ENCODE measurements at places on chromosomes 3 and 15. TPM values are rescaled to one million over a fixed set of nuclear protein-coding genes. Genes with fewer than 3 reads are reported as not detected.

Gene CDHR4
- not detected for total RNA-seq

GRCh38 chr3:59424268-59425010 lies 374.6 kb upstream of the CFAP20DC start:
- peak overlapping the region; percentile 61 for H3K27ac ChIP-seq
- peaks cover 3% of the 10 kb centered on the region for H3K36me3 ChIP-seq
- peak; percentile 38 for DNase-seq
- peaks cover 4% of the 10 kb centered on the region for H3K27me3 ChIP-seq
- H3K4me1 ChIP-seq, result peaks cover 60% of the 10 kb centered on the region

Gene MST1R
- 2.6 TPM for total RNA-seq

DNA sequence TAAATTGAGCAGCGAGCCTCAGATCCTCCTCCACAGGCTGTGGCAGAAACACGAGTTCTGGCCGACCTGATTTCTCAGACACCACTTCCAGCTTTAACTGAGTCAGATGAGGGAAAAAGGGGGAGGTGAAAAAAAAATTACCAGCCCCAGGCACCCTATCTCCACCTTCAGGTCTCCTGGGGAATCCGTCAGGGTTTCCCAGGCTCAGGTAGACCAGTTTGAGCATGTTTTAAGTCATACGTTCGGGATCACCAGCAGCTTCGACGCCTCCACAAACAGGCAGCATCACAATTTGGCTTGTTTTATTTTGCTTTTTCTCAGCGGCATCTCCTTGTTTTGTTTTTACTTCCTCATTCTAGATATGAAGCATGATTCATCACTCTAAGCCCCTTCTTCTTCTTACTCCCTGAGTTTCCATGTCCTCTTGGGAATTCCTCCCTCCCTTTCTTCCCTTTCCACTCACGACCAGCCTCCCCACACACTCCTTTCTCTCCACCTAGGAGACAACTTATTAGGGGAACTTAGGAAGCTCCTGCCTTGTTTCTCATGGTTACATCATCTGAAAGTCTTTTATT lies 190.1 kb downstream of the ZNF621 start:
- H3K4me3 ChIP-seq, result no peak overlapping the region
- peaks cover 2% of the 10 kb centered on the region for H3K4me1 ChIP-seq
- H3K36me3 ChIP-seq, result no peaks in the 10 kb centered on the region

DNA sequence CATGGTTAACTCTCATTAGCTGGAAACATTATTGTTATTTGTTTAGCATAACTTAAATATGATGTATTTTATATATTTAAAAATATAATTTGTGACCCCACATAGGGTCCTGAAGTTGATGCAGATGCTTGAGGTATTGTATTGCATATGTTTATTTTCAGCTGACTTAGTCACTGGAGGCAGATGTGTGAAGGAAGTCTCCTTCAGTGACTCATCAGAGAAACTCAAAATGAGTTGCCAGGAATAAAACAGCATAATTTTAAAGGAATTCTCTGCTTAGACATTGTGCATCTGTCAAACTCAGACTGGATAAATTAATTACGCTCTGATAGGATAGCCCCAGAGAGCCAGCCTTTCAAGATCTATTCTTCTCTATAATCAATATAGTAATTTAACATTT lies 7.9 kb upstream of the OR4F6 start:
- H3K4me3 ChIP-seq, result no peak overlapping the region
- H3K36me3 ChIP-seq, result no peaks in the 10 kb centered on the region
- peaks cover 3% of the 10 kb centered on the region for H3K27me3 ChIP-seq
- no peak for DNase-seq

Gene GOLGA8G
- not detected for total RNA-seq

Gene ATP6V1A
- 42.4 TPM for total RNA-seq

Gene CIDEC
- total RNA-seq, result not detected

Gene CCDC174
- total RNA-seq, result 25.1 TPM

Gene CCDC39
- not detected for total RNA-seq

- peaks cover 2% of the 10 kb centered on the region for H3K36me3 ChIP-seq
- no peak for DNase-seq
- peaks cover 10% of the 10 kb centered on the region for H3K27me3 ChIP-seq
Observed at GRCh38 chr3:14757153-14757700, 61.5 kb upstream of the FGD5 start.

DNA sequence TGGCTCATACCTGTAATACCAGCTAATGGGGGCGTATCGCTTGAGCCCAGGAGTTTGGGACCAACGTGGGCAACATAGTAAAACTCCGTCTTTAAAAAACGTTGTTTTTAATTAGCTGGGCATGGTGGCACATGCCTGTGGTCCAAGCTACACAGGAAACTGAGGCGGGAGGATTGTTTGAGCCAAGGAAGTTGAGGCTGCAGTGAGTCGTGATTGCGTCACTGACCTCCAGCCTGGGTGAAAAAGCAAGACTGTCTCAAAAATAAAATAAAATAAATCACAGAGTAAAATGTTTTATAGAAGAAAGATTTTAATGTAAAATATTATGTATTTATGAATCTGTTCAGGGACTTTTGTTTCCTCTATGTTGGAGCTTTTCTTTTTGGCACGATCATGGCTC lies 15.3 kb upstream of the STRIT1 start:
- no peak overlapping the region for H3K4me3 ChIP-seq
- no peaks in the 10 kb centered on the region for H3K36me3 ChIP-seq
- H3K4me1 ChIP-seq, result no peaks in the 10 kb centered on the region
- H3K27ac ChIP-seq, result no peak overlapping the region
- no peaks in the 10 kb centered on the region for H3K27me3 ChIP-seq

DNA sequence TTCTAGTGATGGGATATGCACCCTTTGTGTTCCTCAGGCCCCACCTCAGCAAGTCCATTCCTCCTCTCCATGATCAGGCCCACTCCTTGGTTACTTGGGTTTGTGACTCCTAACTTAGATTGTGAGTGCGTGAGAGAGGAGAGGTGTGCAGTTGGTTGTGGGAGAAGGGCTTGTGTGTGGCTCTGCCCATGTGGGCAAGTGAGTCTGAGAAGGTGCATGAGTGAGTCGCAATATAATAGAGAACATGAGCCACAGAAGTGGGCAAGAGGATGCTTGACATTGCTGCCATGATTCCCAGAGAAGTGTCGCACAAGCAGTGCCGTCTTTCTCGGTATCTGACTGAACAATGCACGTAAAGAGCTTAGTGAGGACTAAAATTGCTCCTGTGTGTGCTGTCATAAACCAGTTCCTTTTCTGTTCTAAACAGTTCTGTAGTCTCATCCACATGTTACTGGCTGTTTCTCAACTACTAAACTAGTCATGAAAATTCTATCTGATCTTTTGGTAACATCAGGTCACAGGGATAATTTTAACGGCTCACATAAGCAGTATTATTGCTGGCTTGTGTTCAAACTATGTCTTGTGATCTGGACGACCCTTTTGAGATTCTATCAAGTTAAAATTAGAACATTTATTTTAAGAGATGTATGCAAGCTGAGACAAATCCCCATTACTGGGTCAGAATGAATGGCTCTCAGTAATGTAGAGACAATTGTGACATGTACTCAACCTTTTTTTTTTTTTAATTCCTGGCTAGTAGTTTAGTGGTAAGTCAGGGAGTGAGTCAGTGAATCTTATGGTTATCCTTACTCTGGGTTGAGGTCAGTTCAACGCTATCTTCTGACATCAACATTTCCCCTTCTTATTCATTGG lies 25.6 kb downstream of the GYG1 start:
- H3K27me3 ChIP-seq, result no peaks in the 10 kb centered on the region
- DNase-seq, result no peak
- H3K4me3 ChIP-seq, result no peak overlapping the region
- peaks cover 51% of the 10 kb centered on the region for H3K36me3 ChIP-seq

DNA sequence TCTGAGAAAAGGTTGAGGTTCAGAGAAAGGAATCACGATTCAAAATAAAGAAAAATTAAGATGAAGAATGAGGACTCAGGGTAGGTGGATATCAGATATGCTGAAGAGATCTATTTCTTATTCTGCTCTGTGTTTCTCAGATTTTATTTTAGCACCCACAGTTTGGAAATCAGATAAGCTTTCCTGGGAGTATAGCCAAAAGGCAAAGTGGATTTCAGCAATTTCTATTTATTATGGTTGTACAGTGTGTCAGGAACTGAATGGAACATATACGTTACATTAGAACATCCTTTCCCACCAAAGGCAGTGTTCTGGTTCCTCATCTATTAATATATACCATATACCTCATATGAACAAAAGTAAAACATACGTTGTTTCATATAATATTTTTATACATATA lies 18.9 kb downstream of the PEX5L start:
- H3K4me3 ChIP-seq, result no peak overlapping the region
- DNase-seq, result no peak
- H3K27ac ChIP-seq, result no peak overlapping the region
- H3K4me1 ChIP-seq, result no peaks in the 10 kb centered on the region
- H3K36me3 ChIP-seq, result no peaks in the 10 kb centered on the region

- no peak for DNase-seq
- no peak overlapping the region for H3K4me3 ChIP-seq
- H3K27ac ChIP-seq, result no peak overlapping the region
Observed at GRCh38 chr3:159668990-159669476, 319.6 kb upstream of the IL12A start.

- H3K4me1 ChIP-seq, result no peaks in the 10 kb centered on the region
- no peaks in the 10 kb centered on the region for H3K36me3 ChIP-seq
- no peaks in the 10 kb centered on the region for H3K27me3 ChIP-seq
- no peak for DNase-seq
Observed at GRCh38 chr3:182092662-182093262, 381.0 kb downstream of the SOX2 start.

DNA sequence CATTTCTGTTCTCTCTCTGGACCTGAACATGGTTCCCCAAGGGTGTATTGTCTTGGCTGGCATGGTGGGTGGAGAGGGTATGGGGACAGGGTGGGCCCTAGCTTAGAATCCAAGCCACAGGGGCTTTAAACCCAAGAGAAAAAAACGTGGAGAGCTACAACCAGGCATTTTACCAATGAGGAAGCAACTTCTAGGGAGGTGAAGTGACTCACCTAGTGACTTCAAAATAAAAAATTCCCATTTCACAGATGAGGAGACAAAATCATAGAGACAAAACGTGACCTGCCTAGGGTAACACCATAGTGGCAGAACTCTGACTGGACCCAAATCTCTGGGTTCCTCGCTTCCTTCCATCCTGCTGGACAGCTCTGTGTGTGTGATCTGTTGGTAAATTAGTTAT lies 216.8 kb downstream of the RPLP1 start:
- H3K27ac ChIP-seq, result no peak overlapping the region
- peaks cover 39% of the 10 kb centered on the region for H3K4me1 ChIP-seq
- no peak overlapping the region for H3K4me3 ChIP-seq
- no peaks in the 10 kb centered on the region for H3K36me3 ChIP-seq

Gene COL6A5
- 0.05 TPM for total RNA-seq

DNA sequence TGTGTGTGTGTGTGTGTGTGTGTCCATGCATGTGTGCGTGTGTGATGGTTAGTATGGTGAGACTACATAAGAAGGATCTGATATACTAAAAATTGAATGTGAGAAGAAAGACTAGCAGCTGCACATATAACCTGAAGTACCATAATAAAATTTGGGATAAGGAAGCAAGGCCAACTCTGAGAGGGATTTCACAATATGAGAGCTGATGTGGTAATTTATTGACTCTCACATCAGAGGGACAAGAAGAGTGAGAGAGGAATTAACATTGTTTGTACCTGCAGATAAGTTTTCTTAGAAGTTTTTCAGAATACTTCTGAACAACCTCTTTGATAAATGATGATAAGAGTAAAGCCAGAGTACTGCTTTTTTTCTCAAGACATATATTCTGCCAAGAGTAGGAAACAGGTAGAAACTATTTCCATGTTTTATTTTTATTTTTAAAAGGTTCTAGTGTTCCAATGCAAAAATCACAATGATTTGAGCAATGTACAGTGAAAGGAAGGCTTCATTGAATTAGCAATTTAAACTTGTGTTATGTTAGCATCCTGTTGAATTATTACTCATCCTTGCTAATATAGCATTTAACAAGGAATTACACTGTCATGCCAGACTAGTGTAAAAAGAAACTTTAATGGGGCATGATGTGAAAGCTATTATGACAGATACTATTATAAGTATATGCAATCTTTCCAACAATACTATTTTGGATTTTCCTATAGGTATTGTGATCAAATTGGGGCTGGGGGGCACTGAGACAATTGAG lies 415.5 kb upstream of the ARPP21 start:
- no peak overlapping the region for H3K27ac ChIP-seq
- H3K4me3 ChIP-seq, result no peak overlapping the region
- no peaks in the 10 kb centered on the region for H3K4me1 ChIP-seq
- no peaks in the 10 kb centered on the region for H3K36me3 ChIP-seq
- DNase-seq, result no peak
- H3K27me3 ChIP-seq, result no peaks in the 10 kb centered on the region

DNA sequence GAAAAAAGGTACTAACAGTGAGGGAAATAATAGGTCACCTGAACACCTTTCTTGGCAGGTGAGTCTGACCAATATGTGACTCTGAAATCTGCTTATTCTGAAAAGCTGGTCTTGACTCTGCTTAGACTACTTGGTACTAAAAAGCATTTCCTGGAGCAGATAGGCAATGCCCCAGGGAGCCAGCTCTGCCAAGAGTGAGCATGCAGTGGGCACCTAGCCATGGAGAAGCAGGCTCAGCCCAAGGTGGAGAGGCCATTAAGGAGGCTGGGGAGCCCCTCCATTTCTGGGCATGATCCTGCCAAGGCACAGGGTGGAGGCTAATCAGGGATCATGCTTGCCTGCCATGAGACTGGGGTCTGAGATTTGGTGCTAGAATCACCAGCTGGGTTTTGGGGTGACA lies 1.6 kb upstream of the LTF start:
- H3K4me1 ChIP-seq, result peaks cover 7% of the 10 kb centered on the region
- H3K36me3 ChIP-seq, result no peaks in the 10 kb centered on the region
- peaks cover 47% of the 10 kb centered on the region for H3K27me3 ChIP-seq
- no peak overlapping the region for H3K27ac ChIP-seq
- H3K4me3 ChIP-seq, result no peak overlapping the region
- DNase-seq, result no peak

Gene PLCB2
- total RNA-seq, result 140 TPM

Gene GPR62
- not detected for total RNA-seq

Gene PRTG
- total RNA-seq, result not detected

DNA sequence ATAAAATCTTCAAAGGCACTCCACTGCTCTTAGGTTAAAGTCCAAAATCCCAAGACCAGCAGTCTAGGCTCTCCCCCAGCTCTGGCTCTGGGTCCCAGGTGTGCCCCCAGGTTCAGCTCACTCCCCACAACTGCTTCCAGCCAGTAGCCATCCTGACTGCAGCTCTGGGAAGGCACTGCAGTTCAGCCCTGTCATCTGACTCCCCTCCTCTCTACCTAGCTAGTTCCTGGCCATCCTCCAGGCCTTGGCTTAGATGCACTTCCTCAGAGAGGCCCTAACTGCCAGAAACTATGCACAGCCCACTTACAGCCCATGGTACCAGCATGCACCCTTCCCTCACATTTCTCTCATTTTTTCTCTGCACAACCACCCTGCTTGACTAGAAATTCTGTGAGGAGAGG lies 25.5 kb downstream of the TBC1D2B start:
- peak overlapping the region; percentile 91 for H3K27ac ChIP-seq
- H3K4me1 ChIP-seq, result peaks cover 98% of the 10 kb centered on the region
- no peak for DNase-seq
- H3K4me3 ChIP-seq, result no peak overlapping the region

- H3K4me3 ChIP-seq, result no peak overlapping the region
- no peak for DNase-seq
- peaks cover 2% of the 10 kb centered on the region for H3K27me3 ChIP-seq
- H3K36me3 ChIP-seq, result peaks cover 6% of the 10 kb centered on the region
- H3K27ac ChIP-seq, result no peak overlapping the region
- no peaks in the 10 kb centered on the region for H3K4me1 ChIP-seq
Observed at GRCh38 chr3:30493911-30494311, 112.5 kb upstream of the TGFBR2 start.

GRCh38 chr3:117366574-117366973 lies 657.0 kb downstream of the TUSC7 start:
- no peaks in the 10 kb centered on the region for H3K4me1 ChIP-seq
- no peak overlapping the region for H3K27ac ChIP-seq
- H3K36me3 ChIP-seq, result no peaks in the 10 kb centered on the region

Measured in activated CD4-positive, alpha-beta memory T cell treated with anti-CD3 and anti-CD28 coated beads, Interleukin-2, amount 10 ng/mL, durations not matched to agents 7 days and 5 days (primary cell).